ENCODE measurements at places on chromosomes 7 and 10.

- no peak for DNase-seq
These were observed 277.4 kb upstream of the KLF14 start for GRCh38 chr7:131011432-131011742.

GRCh38 chr10:100148353-100149211 is 37.2 kb downstream of the ERLIN1 start:
- DNase-seq: no peak

DNA sequence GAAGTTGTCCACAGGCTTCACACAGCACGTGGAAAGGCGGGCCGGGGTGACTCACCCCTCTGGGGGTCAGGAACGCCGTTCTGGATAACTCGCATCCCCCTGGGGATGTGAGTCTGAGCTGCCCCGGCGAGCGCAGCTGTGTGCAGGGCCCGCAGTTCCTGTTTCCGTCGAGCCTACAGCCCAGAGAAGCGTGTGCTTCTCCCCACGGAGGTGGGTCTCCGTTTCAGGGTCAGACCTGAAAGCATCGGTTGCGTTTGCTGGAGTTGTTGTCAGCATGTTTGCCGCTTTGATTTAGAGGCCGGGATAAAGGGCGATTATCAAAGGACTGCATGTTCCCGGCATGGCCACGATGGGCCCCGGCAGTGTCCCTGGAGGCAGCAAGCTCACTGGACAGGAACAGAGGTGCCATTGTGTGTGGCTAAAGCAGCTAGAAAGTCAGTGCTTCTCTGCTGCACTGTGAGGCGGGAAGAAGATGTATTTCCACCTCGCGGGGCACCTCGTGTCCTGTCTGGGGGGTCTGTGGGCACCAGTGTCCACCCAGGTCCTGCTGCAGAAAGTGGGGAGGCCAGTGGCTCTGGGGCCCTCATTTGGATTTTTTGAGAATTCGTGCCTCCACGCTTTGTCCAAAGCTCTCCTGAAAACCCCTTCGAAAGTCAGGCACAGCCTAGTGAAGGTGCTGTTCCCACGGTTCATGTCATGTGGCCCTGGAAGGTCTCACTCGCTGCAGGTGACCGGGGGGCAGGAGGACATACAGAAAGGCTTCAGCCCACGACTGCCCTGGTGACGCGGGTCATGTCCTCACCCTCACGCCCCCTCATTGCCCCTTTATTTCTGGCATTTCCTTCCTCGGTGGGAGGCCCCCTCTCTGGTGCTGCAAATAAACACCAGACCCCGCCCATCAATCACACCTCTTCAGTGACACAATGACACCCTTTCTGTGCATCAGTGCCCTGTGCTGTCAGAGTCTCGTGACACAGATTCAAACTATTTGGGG is 27.4 kb upstream of the GDI2 start:
- no peak for DNase-seq

- DNase-seq: no peak
These were observed 187.1 kb downstream of the ADARB2 start for GRCh38 chr10:1550291-1550595.

Data from inflammatory macrophage treated with lipopolysaccharide for 1 hour (primary cell).